Occipital lobe (tissue), 3 donors: ENCODE measurements at places on chromosomes 16 and 17. TPM values are rescaled to one million over a fixed set of nuclear protein-coding genes. Genes with fewer than 3 reads are reported as not detected.

CDH11 gene
- total RNA-seq: 258 TPM

CCDC144A gene
- 4.4 TPM for total RNA-seq

TBC1D3L gene
- 0.78 TPM for total RNA-seq

DNA sequence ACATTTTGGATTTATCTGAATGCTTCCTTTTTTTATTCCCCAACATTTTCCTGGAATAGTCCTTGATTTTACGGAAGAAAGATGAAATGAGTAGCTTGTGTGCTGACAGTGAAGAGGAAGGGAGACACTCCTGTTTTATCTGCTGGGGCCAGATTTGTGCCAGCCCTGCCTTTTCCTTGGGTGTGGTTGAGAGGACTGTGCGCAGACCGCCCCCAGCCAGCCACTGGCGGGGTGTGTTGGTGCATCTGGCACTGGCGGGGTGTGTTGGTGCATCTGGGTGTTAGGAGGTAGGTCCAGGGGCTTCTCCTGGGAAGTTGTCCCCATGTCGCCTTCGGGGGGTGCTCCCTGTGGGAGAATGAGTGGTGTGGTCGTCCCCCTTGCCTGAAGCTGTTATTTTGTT, 39.5 kb downstream of the RAP1GAP2 start:
- no peak for DNase-seq

DNA sequence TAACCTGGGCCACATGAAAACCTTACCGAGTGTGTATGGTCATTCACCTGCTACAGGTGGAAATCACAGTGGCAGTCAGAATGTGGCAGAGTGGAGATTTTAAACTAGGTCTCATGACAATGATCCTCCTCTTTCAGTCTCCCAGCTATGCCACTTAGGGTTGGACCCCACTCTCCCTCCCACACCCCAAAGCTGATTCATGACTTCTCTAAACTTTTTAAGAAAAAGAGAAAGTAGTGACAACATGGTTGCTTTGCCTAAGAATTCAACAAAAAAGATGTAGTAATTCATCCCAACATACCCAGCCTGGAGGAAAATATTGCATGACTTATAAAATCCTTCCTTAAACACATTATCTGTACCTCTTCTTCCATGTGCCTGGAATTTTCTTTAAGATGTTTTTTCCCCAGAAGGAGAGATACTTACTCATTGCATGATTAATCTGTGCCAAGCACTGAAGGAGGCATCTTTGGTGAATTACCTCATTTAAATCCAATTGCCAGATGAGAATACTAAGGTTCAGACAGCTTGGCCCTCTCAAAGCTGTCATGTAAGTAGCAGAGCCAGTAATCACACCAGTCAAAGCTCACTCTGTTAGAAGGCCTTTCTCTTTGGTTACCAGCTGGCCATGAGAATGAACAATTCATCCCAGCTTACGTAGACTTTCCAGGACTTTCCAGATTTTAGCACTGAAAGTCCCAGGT, 119.9 kb downstream of the COPRS start:
- DNase-seq: no peak

DNA sequence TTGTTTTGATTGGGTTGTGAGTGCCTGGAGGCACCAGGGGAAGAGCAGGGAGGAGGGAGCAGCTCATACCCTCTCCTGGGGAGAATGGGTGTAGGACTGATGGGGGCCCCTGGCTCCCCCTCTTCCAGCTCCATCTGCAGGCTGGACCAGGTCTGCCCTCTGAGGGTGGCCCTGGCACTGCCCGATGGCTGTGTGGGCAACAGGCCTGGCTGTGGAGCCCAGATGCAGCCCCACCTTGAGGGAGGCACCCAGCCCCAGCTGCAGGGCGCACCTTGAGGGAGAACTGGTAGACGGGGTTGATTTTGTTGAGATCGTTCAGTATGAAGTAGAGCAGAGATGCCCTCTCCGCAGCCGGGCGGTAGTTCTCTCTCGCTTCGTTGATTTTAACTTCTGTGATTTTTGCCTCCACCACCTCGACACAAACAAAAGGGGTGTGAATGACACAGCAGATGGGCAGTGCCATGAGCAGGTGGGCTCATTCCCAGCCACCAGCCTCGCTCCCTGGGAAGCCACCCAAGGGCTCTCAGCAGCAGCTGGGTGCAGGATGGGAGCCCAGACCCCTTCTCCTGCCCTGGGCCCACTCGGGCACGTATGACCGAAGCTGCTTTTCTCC, 71.6 kb downstream of the PGS1 start:
- no peak for DNase-seq

GRCh38 chr17:79765708-79766107, 12.2 kb upstream of the CBX2 start:
- DNase-seq: no peak
